Dorsolateral prefrontal cortex (tissue), 122 donors: ENCODE measurements at places on chromosomes 13 and 19.

DNA sequence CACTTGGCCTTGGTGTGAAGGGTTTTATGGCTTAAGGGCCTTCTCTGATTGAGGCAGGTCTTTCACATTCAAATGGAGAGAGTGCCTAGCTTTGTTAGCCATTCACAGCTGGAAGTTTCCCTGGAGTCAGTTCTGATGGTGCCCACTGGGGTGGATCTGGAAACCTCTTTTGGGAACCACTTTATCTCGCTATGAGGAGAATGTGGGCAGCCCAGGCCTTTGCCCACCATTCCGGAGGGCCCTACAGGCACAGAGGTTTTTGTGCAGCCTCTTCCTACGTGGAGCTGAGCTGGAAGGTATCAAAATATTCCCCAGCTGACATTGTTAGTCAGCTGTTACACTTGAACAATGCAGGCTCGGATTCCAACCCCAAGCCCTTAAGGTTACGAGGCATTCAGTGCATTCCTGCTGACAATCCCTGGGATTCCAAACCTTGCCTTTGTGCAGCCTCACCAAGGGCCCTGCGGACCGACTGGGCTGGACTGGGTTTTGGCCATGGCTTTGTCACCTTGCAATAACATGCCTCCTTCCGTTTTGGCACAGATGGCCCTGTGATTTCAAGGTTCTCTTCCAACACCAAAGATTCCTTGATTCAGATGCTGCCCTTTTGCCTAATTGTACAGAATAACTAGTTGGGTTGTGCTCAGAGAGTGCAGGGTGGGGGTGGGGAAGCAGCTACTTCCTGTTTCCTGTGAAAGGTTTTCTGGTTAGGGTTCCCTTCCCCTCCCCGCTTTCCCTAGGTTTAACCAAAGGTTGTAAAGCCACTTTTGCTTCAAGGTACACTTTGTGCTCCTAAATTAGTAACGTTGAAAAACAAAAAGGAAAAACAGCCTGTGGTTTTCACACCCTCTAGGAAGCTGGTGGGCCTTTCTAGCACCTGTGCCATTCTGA is 27.0 kb downstream of the SAE1 start:
- DNase-seq, result no peak

DNA sequence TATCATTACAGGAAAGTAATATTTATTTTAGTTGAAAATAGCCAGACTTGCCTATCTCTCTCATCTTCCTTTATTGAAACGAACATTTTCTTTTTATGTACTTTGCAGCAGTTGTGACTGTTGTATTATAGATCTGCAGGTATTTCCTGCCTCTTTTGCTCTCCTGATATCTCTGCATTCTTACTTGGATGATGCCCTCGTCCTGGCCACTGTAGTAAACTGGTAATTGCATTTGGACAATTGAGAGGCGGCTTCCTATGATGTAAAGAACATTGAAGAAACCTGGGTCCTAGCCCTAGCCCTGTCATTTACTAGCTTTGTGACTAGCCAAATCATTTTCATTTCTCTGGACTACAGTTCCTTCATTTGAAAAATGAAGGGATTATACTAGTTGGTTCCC is 6.4 kb downstream of the ARHGAP35 start:
- DNase-seq, result no peak

GRCh38 chr13:51714663-51715168 is 89.2 kb downstream of the DHRS12 start:
- DNase-seq, result no peak

DNA sequence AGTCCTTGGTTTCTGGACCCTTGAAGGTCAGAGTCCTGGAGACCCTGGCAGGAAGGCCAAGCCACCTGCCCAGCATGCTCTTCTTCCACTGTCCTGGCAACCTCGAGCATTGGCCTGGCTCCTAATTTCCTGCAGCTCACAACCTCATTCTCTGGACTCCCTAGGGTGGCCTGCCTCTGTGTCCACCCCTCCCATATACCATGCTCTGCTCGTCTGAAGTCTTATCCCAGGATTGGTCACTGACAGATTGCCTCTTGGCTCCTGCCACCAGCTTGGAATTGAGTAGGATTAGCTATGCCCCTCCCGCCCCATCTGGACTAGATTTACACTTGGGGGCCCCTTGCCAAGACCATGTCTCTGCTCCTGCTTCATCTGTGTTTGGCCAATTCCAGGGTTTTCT is 17.1 kb upstream of the WASF3 start:
- no peak for DNase-seq

DNA sequence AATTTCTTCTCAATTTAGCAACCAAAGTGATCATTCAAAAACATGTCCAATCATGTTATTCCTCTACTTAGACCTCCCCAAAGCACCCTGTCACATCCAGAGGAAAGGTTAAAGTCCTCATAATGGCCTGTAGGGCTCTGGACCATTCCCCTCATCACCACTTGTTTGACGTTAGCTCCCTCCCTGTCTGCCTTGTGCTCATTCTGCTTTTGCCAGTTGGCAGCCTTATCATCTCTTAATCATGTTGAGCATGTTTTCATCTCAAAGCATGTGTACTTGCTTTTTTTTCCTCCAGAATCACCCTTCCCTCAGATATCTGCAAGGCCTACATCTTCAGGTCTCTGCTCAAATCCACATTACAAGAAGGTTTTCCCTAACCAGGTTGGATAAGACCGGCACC is 25.9 kb downstream of the UBAC2 start:
- no peak for DNase-seq

GRCh38 chr13:31797154-31797775 is 57.9 kb downstream of the RXFP2 start:
- no peak for DNase-seq

DNA sequence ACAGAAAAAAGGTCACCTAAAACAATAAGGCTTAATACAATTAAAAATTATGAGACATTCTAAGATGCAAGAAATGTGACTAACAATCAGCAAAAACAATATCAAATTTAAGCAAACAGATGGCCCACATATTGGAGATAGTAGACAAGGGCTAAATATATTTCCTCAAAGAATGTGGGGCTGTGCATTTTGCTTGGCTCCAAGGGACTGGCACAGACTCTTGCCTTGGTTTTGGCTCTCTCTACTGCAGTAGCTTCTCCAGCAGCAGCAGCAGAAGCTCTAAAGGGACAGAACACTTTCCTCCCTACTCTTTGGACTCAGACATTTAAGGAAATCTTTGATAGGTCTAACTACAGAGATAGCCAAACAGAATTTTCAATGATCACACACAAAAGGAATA is 38.2 kb upstream of the ZNF780A start:
- no peak for DNase-seq

DNA sequence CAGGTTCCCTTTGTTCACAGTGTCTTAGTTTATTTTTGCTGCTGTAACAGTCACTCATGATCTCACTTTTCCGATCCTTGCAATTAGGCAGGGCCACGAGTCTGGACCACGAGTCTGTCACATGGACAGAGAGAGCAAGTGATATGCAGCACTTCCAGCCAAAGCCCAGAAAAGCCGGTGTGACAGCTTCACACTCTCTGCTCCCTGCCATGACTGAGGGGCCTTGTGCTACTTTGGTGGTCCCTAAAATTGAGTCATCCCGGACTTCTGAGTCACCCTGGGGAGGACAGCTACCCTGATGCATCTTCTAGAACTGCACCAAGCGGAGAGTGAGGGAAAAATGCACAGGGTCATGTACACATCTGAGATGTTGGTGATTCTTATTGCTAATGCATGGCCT is 179.6 kb downstream of the EFNB2 start:
- no peak for DNase-seq

GRCh38 chr13:97225533-97225932 is 3.4 kb downstream of the MBNL2 start:
- no peak for DNase-seq

DNA sequence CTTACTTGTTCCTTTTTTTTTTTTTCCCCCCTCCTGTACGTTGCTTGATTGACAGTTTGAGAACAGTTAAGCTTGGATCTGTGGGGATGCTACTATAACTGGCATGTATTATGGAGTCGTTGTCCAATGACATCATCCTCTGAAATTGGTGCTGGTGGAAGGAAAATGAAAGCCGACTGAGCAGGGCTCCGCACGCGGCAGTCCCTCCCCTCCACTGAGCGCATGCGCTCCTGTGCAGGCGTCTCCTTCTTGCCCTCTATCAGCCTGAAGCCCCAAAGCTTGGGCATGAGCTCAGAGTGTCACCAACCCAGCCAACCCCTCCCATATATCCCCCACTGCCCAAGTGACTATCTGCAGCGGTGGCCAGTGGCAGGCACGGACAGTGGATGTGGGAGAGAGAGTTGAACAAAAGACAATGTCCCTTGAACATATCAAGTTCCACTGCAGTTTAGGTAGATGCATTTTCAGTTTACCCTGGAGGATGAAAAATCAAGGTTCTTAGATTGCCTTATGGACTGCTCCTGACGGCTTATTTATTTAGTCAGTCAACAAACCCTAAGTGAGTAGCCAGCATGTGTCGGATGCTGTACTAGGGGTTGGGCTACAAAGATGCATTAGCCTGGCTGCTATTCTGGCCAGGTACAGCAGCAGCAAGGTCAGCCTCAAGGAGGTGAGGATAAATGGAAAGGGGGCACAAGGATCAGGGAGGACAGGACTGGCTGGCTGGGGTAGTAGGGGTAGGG is 20.8 kb downstream of the MBNL2 start:
- DNase-seq, result peak; percentile 84

DNA sequence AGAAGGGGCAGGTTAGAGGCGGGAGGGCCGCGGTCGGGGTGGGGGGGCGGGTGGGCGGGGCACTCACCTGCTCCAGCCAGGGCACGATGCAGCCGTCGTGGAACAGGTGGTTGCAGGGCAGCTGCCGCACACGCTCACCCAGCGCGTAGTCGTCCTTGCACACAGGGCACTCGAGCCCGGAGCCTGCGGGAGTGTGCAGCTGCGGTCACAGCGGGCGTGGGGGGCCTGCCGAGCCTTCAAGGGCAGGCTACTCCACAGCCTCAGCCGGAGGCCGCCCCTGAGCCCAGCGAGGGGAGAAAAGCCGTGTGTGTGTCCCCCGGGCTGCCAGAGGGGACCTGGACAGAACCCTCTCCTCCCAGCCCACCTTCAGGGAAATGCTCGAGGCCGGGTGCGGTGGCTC is 8.6 kb downstream of the FGF22 start:
- DNase-seq, result no peak

DNA sequence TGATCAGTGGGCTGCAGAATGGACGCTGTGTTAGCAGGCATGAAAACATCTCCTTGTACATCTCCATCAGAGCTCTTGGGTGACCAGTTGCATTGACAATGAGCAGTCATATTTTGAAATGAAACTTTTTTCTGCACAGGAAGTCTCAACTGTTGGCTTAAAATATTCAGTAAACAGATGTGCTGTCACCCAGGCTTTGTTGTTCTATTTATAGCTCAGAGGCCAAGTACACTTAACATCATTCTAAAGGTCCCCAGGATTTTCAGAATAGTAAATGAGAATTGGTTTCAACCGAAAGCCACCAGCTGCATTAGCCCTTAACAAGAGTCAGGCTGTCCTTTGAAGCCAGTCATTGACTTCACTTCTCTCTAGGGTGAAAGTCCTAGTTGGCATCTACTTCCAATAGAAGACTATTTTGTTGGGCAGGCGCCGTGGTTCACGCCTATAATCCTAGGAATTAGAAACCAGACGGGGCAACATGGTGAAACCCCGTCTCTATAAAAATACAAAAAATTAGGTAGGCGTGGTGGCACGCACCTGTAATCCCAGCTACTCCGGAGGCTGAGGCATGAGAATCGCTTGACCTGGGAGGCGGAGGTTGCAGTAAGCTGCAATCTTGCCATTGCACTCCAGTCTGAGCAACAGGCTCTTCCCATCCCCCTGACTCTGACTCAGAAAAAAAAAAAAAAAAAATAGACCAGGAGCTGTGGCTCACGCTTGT is 7.9 kb upstream of the PDE4A start:
- DNase-seq, result no peak
